Spleen (tissue), 13 donors: ENCODE measurements at places on chromosomes 5 and 9. TPM values are rescaled to one million over a fixed set of nuclear protein-coding genes. Genes with fewer than 3 reads are reported as not detected.

DNA sequence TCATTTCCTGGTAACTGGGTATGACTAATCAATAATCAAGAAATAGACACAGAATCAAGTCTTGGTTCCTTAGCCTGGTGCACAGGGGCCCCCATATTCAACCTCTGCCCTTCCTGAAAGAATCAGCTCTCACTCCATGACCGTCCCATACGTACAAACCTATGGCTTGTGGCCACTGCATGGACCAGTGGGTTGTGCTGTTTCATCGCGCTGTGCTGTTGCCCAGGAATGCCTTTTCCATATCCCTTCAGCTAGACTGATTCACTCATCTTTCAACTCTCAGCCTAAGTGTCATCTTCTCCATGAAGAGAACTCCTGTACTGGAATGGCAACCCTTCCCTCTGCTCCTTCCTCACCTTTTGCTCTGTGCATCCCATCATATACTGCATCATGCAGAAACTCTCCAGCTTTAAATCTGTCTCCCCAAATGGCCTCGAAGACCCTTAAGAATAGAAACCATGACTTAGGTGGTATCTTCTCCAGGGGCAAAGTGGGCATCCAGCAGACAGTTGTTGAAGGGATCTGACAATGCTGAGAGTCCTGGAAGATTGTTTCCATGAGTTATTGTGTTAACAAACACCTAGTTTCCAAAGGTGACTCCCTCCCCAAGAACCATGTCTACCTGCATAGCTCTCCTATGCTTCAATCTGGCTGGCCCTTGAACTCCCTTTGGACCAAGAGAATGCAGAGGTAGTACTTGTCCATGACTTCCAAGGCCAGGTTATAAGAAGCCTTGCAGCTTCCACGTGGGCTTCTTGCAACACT is 180.8 kb downstream of the ACTL7B start:
- no peak overlapping the region for H3K4me3 ChIP-seq
- no peaks in the 10 kb centered on the region for H3K4me1 ChIP-seq
- H3K27ac ChIP-seq, result no peak overlapping the region
- H3K27me3 ChIP-seq, result no peaks in the 10 kb centered on the region
- no peak for DNase-seq
- no peaks in the 10 kb centered on the region for H3K36me3 ChIP-seq

- no peaks in the 10 kb centered on the region for H3K27me3 ChIP-seq
- H3K27ac ChIP-seq, result no peak overlapping the region
Observed at GRCh38 chr9:35598866-35599590, 6.0 kb upstream of the TESK1 start.

GRCh38 chr5:154345255-154345952 is 100.4 kb upstream of the SAP30L start:
- DNase-seq, result no peak
- H3K36me3 ChIP-seq, result no peaks in the 10 kb centered on the region
- H3K4me3 ChIP-seq, result no peak overlapping the region
- no peaks in the 10 kb centered on the region for H3K4me1 ChIP-seq
- H3K27ac ChIP-seq, result no peak overlapping the region
- H3K27me3 ChIP-seq, result no peaks in the 10 kb centered on the region

DNA sequence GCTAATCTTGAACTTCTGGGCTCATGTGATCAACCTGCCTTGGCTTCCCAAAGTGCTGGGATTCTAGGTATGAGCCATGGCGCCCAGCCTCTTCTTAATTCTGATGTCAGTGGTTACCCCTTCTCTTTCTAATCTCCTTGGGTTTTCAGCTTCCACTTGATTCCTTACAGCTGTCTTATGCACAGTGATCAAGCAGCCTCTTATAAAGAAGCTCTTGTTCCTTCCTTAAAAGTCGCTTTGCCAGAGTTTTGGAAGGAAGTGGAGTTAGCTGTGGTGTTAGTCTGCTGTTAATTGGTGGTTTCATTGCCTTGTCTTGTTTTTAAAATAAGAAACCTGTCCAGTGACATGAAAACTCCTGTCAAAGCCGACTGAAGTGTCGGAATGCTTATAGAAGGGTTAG is 128.1 kb upstream of the CACNA1B start:
- H3K27me3 ChIP-seq, result no peaks in the 10 kb centered on the region
- H3K27ac ChIP-seq, result peak overlapping the region; percentile 51
- no peak overlapping the region for H3K4me3 ChIP-seq
- DNase-seq, result no peak
- peaks cover 38% of the 10 kb centered on the region for H3K4me1 ChIP-seq

DNA sequence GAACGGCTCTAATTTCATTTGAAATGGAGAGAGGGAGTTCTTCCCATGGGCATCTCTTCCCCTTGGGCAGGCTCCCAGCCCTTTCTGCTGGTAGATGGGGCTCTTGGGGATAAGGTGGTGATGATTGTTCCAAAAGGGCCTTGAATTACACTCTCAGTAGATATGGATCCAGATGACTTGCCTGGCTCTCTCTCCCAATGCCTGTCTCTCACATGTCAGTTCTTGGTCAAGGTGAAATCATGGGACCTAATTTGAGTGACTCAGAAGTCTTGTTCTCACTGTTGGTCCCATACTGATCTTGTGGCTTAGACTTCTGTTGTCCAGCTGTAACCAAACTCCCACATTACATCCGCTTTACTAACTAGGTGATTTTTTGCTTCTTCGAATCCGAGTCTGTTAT is 317.0 kb upstream of the RFX3 start:
- DNase-seq, result no peak
- no peak overlapping the region for H3K4me3 ChIP-seq
- no peaks in the 10 kb centered on the region for H3K4me1 ChIP-seq
- H3K27me3 ChIP-seq, result no peaks in the 10 kb centered on the region

DNA sequence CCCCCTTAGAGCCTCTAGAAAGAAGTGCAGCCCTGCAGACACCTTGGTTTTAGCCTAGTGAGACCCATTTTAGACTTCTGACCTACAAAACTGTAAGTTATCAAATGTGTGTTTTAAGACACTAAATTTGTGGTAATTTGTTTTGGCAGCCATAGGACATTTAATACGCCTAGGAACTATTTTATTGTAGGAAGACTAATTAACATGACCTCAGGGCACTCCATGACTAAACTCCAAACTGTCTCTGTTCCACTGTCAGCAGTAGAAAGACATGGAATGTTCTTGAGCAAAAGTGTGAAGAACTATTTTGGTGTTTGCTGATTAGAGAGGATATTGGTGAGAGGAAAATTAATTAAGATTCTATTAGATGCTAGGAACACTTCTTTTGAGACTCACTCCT is 4.1 kb upstream of the APC start:
- H3K36me3 ChIP-seq, result no peaks in the 10 kb centered on the region
- peaks cover 18% of the 10 kb centered on the region for H3K4me1 ChIP-seq
- no peak overlapping the region for H3K4me3 ChIP-seq
- no peak overlapping the region for H3K27ac ChIP-seq
- H3K27me3 ChIP-seq, result no peaks in the 10 kb centered on the region

DNA sequence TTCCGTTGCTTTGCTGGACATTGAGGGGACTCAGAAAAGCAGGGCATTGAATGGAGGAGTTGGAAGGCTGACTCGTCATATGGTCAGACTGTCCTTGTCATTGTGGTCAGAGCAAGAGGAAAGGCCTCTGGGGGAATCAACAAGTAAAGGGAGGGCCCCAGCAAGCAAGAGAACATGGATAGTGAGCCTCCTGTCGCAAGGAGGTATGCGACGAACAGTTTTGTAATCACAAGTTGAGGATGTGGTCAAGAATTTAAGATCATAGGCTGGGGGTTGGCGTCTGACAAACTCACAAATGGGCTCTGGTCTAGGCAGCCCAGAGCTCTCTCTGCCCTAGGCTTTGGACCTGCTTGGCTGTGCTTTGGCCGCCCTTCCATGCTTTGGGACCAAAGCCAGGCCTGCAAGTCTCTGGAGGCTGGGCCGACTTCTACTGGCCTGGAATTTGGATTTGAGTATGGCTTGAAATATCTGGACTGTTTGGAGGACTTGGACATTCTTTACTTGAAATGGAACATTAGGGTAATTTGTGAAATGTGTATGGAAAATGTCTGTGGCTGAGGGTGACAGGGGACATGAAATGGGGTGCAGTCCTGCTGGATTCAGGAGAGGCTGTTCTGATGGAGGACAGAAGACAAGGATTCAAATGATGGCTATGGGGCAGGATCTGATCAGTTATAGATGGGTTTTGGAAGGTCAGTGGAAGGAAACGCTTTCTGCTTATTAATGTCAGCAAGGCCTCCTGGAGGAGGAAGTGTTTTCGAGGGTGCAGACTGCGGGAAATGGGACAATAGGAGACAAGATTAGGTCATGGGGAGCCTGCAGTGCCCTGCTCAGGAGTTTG is 19.2 kb upstream of the NDST1 start:
- peak overlapping the region; percentile 97 for H3K27ac ChIP-seq
- no peak for DNase-seq
- H3K36me3 ChIP-seq, result peaks cover 39% of the 10 kb centered on the region
- peak overlapping the region; percentile 74 for H3K4me3 ChIP-seq
- peaks cover 47% of the 10 kb centered on the region for H3K4me1 ChIP-seq
- peaks cover 9% of the 10 kb centered on the region for H3K27me3 ChIP-seq

GRCh38 chr9:90726215-90726614 is 75.4 kb upstream of the SYK start:
- no peak overlapping the region for H3K27ac ChIP-seq
- H3K4me1 ChIP-seq, result no peaks in the 10 kb centered on the region
- no peak for DNase-seq
- H3K36me3 ChIP-seq, result no peaks in the 10 kb centered on the region
- peaks cover 14% of the 10 kb centered on the region for H3K27me3 ChIP-seq

DNA sequence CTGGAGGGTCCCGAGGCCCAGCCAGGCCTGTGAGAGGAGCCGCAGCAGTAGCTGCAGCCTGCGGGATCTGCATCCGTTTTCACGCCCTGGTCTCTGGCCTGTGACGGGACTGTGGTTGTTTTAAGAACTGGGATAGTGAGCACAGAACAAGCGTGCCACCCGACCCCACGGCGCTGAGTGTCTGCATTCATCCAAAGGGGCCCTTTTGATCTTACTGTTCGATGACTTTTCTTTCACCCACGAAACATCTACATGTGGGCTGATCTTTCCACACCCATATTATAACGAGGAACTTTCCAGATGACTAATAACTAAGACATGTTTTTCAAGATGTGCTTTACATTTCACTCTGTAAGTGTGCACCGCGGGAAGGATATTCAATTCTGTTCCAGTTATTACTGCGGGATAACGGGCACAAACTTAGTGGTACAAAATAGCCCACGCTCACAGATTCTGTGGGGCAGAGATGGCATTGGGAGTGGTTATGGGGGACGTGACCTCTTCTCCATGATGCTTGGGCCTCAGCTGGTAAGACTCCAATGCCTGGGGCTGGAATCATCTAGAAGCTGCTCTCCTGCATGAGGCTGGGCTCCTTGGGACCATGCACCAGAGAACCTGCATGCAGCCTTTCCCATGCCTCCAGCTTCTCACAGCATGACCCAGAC is 165.0 kb downstream of the SYK start:
- no peak overlapping the region for H3K4me3 ChIP-seq
- H3K36me3 ChIP-seq, result no peaks in the 10 kb centered on the region
- H3K4me1 ChIP-seq, result no peaks in the 10 kb centered on the region
- no peak for DNase-seq
- no peak overlapping the region for H3K27ac ChIP-seq

GRCh38 chr5:138264183-138264582 is 10.2 kb downstream of the GFRA3 start:
- H3K27me3 ChIP-seq, result no peaks in the 10 kb centered on the region
- H3K4me1 ChIP-seq, result no peaks in the 10 kb centered on the region
- H3K36me3 ChIP-seq, result no peaks in the 10 kb centered on the region
- H3K27ac ChIP-seq, result no peak overlapping the region
- DNase-seq, result no peak
- no peak overlapping the region for H3K4me3 ChIP-seq

DNA sequence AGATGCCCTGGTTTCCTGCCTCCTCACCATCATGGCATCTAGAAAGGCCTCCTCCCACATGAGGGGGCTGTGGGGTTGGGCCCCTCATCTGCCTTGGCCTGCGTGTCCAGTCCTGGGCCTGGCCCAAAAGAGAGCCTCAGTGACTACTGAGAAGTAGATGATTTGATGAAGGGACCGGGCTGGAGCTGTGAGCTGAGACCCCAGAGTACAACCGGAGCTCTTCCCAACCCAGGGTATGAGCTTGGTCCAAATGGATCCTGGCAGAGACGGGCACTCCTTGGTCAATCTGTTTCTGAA is 62.9 kb downstream of the FGF18 start:
- H3K27ac ChIP-seq, result no peak overlapping the region
- no peak for DNase-seq
- no peaks in the 10 kb centered on the region for H3K4me1 ChIP-seq
- no peak overlapping the region for H3K4me3 ChIP-seq
- H3K36me3 ChIP-seq, result no peaks in the 10 kb centered on the region

DNA sequence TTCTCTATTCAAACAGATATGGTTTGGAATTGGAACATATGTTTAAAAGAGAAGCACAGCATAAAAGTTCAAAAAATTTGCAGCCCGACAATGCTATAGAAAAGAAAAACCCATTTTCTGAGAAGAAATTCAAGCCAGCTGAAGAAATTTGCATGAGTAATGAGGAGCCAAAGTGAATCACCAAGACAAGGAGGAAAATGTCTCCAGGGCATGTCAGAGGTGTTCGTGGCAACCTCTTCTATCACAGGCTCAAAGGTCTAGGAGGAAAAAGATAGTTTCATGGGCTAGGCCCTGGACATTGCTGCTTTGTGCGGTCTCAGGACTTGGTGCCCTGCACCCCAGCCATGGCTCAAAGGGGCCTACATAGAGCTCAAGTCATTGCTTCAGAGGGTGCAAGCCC is 134.8 kb upstream of the ADAMTS16 start:
- H3K36me3 ChIP-seq, result no peaks in the 10 kb centered on the region
- no peak for DNase-seq
- H3K4me1 ChIP-seq, result no peaks in the 10 kb centered on the region
- no peak overlapping the region for H3K4me3 ChIP-seq

DNA sequence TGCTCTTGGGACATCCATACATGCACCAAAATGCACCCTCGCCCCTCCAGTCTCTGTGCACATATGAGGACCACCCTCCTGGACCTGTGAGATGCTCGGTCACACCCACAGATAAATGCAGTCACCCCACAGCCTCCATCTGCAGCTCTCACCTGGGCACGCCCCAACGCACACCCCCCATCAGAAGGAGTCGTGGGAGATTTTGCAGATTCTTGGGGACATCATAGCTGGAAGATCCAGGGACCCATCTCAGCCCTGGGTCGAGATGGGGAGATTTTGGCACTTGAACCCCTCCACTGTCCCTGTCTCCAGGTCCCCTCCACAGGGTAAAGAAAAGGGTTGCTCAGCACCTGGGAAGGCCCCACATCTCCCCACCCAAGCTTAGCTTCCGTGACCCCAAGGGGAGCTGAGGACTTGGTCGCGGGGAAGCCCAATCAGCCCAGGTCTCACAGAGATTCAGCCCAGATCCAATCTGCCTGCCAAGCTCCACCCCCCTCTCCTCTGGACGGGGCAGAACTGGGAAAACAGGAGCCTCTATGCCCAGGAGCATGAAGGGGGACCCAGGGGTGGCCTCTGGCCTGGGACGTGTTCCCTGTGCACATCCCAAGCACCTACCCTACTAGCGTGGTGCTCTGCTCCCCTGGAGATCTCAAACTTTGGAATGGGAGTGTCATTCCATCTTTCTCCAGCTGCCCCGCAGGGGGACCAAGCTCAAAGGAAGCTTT is 89.2 kb upstream of the LMX1B start:
- H3K27ac ChIP-seq, result no peak overlapping the region
- peak; percentile 67 for DNase-seq
- peaks cover 5% of the 10 kb centered on the region for H3K27me3 ChIP-seq

QRFP gene
- not detected for total RNA-seq

NMUR2 gene
- total RNA-seq, result not detected

LRRC19 gene
- not detected for total RNA-seq

OR1J2 gene
- not detected for total RNA-seq

RASEF gene
- total RNA-seq, result 0.51 TPM

FOXD4L6 gene
- total RNA-seq, result 0.68 TPM
